ENCODE measurements at places on chromosomes 12 and 14.

DNA sequence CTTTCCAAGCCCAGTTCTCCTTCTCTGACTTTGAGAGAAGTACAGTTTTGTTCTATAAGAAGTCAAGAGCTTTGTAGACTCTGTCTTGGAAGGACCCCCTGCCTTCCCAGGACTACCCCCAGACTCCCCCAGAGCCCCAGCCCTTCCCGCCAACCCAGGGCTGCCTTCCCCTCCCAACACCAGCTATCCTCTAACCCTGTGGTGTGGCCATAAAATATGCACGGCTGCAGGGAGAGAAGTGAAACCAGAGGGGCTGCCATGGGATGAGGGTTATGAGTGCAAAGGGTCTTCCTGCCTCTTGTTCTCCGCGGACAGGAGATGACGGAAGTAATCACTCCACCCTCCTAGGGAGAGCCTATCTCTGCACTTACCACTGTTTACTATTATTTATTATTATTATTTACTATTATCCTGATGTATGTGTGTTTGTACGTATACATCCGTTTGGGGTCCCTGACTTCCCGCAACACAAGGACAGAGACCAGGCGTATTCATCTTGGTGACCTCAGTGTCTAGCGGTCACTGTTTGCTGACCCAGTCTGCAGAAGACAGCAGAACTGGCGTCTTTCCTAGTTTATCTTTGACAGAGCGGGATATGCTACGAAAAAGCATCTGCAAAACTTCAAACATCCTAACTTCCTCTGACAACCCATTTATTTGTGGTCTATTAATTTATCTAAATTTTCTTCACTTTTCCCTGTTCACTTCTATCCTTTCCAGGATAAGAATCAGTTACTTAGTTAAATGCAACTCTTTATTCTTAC, 3.5 kb upstream of the SCNN1A start:
- no peak for DNase-seq

GRCh38 chr12:19553175-19553574, 113.9 kb downstream of the AEBP2 start:
- no peak for DNase-seq

DNA sequence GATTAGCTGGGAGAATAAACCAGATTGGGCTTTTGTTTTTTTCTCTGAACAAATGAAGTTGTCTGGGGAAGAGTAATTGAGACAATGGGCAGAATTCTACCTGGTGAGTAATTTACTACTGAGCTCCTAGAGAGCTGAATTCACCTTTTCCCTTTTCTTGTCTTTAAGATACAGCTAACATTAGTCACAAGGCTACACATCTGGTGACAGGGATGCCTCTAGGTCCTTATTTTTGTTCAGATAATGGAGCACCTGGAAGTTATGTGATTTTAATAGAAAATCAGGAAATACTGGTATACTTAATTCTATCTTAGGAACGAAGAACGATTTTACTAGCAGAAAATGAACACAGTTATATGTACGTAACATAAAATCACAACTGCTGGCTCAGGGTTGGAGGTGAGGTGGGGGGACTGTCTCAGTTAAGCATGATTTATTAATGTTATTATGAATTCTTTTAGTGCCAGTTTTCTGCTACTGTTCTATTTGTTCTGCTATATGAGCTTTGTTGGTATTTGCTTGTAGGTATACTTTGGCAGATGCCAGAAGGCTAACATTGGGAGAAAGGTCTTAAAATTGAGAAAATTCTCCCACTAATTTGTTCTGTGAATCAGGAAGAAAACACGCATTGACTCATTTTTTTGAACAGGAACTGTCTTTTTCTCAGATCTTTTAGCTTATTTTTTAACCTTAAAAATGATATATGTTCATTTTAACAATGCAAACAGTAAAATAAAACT, 482.7 kb upstream of the RGS6 start:
- DNase-seq = no peak

DNA sequence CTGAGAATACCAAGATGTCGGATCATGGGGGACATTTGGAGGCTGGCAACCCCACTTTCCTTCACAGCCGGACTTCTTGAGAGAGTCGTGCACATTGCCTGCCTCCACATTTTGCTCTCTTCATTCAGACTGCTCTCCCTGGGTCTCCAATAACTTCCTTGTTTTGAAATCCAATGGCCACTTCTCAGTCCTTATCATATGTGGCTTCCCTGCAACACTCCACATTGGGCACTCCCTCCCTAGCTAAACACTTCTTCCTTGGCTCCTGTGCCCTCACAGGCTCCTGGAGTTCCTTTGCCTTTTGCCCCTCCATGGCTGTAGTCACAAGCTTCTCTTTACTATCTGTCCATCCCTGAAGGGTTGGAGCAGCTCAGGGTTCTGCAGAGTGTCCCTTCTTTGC, 30.1 kb downstream of the NPC2 start:
- no peak for DNase-seq

DNA sequence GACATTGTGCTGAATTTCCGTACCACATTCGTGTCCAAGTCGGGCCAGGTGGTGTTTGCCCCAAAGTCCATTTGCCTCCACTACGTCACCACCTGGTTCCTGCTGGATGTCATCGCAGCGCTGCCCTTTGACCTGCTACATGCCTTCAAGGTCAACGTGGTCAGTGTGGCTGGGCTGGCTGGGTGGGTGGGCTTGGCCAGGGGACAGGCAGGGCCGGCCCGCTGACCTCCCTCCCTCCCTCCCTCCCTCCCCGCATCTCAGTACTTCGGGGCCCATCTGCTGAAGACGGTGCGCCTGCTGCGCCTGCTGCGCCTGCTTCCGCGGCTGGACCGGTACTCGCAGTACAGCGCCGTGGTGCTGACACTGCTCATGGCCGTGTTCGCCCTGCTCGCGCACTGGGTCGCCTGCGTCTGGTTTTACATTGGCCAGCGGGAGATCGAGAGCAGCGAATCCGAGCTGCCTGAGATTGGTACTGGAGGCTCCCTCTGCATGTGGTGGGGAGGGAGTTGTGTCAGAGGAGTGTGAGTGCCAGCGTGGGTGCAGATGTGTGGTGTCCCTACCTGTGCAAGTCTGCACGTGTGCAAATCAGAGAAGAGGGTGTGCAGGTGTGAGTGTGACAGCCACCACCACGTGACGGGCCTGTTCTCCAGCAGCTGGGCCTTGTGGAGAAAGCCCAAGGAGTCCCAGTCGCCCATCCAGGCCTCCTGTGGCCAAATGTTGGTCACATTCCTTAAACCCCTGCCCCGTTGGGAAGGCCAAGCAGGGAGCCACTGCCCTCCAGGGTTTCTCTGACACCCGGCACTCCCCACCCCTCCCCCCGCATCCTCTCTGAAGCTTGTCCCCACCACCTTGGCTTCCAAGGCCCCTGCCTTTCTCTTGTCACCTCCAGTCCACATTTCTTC, 5.3 kb downstream of the KCNH3 start:
- DNase-seq = peak; percentile 26

All from activated T-cell treated with anti-CD3 and anti-CD28 coated beads, Interleukin-2, amount 50 U/mL, for 24 hours (primary cell).